ENCODE measurements at places on chromosomes 11 and 22.

DNA sequence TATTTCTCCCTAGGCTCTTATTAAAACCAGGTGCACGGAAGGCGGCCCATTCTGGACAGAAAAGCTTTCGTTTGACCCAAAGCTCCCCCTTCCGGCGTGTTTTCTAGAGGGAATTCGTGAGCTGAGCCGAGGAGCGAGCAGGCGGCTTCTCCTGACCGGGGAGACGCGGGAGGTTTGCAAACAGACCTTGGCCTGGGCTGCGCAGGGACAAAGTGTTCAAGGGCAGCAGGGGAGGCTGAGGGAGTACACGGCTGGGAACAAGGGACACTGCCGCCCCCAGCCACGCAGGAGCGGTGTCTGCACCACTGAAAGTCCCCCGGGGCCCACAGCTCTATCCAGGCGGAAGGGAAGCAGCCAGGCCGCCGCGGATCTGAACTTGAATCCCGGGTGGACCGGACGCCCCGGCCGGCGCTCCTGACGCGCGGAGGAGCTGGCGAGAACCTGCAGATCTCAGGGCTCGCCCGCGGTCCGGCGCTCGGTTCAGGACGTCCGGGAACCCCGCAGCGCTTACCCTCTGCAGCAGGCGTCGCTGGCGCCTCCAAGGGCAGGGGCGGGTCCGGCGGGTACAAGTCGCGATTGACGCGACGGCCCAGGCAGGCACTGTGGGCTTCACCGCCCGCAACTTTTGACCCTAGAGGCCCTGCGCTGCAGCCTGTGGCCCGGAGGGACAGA, 101.9 kb downstream of the WT1 start:
- no peak for DNase-seq

DNA sequence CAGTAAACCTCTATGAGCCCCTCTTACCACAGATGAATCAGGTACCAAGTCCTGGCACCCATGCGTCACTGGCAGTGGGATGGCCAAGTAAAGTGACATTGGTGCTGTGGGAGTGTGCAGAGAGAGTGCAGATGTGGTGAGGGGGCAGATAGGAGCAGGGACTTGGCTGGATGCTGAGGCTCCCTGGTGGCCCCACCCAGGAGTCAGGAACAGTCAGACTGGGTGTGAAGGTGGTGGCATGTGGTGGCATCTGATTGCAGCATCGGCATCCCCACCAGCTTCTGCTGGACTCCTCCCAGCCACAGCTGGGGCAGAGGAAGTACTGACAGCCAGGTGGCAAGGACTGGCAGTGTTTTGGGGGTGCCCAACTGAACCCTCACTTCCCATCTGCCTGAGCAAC, 11.4 kb downstream of the DGAT2 start:
- DNase-seq, result no peak

DNA sequence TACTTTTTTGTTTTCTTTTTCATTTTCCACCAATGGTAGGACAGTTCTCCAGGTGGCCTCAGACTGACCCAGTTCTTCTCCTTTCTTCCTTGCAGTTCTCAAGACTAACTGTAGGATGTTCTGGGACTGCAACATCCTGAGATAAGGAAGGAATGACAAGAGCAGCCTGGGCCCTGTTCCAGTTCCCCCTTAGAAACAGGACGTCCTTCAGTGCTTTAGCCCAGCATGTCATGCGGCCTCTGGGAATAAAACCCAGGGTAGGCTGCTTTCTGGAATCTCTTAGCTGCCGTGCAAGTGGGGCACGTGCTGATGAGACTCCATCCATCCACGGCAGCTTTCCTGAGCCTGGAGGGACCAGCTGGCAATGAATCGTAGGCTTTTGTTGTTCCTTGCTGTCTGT, 24.0 kb upstream of the CADM1 start:
- no peak for DNase-seq

- DNase-seq, result no peak
Observed at GRCh38 chr11:27688076-27688475, 12.2 kb downstream of the BDNF start.

DNA sequence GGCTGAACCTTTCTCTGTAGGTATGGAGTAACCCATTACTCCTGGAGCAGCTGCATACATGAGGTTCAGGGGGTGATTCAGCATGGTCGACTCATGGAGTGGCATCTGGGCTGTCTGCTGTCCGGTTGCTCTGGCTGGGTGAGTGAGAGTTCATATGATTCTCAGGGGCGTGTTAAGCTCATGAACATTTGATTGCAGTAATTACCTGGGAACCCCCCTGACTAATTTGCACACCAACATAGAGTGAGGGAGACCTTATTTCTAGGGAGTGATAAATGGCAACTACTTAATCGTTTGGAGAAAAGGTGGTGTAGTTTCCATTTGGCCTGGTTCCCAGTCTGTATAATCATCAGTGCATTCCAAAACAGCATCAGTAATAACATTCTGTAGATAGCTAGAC, 661.9 kb downstream of the ETS1 start:
- no peak for DNase-seq
